ENCODE measurements at places on chromosomes 3 and 15.

DNA sequence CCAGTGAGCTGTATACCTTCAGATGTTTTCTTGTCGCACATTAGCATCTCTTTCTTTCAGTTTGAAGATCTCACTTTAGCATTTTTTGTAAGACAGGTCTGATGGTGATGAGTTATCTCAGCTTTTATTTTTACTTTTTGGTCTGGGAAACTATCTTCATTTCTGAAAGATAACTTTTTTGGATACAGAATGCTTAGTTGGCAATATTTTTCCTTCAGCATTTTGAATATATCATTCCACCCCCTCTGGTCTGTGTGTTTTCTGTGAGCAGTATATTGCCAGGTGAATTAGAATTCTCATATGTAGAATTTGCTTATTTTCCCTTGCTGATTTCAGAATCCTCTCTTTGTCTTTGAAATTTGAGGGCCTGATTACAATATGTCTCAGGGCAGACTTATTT, 743.3 kb downstream of the PLOD2 start:
- no peak for DNase-seq

DNA sequence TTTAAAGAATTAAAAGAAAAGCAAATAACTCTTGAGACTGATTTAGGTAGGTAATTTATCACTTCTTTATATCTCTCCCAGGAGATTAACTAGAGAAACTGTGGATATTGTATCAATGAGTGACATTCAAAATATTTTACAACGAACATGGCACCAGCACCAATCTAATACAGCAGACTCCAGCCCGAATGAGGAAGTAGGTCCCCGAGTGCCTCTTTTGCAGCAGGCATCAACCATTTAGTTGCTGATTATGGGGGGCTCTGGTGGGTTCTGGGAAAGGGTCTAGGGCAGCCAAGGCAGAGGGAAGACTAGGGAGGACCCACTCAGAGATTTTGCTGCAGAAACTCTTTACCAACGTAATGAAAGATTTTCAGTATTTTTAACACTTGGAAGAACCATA, 31.7 kb upstream of the TTC14 start:
- DNase-seq, result no peak

DNA sequence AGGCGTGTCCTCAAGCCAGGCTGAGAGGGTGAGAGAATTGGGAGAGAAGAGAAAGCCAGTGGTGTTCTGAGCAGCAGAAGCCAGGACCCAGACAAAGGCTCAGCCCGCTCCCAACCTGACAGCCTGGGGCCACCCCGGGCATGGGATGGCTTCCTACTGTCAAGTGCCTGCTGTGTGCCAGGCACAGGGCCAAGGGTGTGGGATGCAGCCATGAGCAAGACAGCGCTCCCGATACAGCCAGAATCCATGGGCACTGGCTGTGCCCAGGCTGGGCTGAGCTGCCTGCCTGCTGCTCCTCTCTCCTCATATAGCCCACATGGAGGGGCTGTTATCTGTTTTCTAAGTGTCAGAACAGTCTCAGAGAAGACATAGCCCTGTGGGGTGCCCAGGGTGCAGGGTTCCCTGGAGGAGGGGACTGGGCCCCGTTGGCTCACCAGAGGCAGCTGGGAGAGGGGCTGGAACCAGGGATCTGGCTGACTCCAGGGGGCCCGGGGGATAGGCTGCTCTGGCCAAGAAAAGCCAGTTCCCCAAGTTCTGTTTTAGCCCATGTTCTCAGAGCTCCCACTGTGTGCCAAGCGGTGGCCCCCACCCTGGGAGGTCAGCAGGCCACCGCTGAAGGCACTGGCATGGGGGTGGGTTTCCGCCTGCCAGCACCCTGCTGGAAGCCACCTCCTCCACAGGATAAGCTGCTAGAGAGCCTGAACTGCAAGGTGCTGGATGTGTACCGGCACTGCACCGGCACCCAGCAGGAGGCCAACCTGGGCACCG, 39.0 kb downstream of the CFAP100 start:
- DNase-seq, result no peak

DNA sequence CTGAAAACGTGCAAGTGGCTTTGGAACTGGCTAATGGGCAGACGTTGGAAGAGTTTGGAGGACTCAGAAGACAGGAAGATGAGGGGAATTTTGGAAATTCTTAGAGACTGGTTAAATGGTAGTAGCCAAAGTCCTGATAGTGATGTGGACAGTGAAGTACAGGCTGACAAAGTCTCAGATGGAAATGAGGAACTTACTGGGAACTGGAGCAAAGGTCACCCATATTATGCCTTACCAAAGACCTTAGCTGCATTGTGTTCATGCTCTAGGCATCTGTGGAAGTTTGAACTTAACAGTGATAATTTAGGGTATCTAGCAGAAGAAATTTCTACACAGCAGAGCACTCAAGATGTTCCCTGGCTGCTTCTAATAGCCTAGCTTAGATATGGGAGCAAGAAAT, 28.6 kb upstream of the SERPINI2 start:
- no peak for DNase-seq

- no peak for DNase-seq
These were observed 42.4 kb upstream of the SIAH2 start for GRCh38 chr3:150805354-150805753.

DNA sequence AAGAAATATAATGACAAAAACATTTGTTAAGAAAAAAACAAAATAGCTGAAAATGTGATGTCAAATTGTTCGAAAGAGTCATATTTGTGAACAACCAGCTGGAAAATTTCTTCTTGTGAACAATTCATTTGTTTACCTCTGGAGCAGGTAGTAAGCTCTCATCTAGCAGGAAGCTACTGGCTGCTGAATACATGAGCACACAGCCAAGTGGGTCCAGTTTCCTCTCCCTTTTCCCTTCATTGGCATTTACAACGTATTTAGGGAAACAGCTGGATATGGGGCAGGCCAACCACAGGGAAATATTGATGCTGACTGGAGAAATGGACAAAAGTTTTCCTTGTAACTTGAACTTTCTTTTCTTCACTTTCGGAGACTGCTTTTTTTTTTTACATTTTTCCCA, 1354.7 kb upstream of the EPHA6 start:
- no peak for DNase-seq

Measured in stimulated activated CD8-positive, alpha-beta memory T cell treated with anti-CD3 and anti-CD28 coated beads, Interleukin-4, amount 100 ng/mL, for 1 hour (primary cell).